ENCODE measurements at places on chromosomes 2 and 18.

- no peak for DNase-seq
These were observed 99.8 kb upstream of the PELI1 start for GRCh38 chr2:64244037-64244416.

DNA sequence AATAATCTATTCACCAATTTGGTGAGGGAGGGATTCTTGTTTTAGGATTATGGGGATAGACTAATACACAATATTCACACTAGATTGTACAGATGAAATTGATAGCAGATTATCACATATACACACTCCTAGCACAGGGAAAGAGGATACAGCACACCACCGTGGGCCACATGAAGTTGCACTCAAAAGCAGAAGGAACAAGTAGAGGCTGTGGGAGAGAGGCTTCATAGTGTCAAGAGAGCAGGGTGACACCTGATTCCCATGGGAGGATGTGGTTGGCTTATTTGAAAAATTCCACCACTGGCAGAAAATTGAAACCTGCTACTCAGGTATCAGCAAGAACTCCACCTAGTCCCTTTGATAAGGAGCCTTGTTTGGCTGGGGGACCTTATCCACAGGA, 395.6 kb downstream of the SPAG16 start:
- DNase-seq: no peak

DNA sequence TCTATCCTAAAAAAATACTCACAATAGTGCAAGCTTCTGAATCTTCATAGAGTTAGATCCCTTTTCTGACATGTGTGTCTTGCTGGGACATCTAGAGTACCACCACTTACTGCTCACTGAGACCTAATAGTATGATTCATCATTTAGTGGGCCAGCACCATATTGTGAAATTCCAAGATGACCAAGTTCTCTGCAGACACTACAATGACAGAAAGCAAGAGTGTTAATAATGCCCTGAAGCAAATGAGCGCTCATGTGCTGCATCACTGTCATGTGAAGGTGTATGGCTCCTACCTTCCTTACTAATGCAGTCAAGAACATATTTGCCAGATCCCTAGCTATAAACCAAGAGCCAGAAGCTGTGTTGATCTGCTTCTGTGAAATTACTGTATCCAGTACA, 606.2 kb upstream of the NXPH2 start:
- no peak for DNase-seq

DNA sequence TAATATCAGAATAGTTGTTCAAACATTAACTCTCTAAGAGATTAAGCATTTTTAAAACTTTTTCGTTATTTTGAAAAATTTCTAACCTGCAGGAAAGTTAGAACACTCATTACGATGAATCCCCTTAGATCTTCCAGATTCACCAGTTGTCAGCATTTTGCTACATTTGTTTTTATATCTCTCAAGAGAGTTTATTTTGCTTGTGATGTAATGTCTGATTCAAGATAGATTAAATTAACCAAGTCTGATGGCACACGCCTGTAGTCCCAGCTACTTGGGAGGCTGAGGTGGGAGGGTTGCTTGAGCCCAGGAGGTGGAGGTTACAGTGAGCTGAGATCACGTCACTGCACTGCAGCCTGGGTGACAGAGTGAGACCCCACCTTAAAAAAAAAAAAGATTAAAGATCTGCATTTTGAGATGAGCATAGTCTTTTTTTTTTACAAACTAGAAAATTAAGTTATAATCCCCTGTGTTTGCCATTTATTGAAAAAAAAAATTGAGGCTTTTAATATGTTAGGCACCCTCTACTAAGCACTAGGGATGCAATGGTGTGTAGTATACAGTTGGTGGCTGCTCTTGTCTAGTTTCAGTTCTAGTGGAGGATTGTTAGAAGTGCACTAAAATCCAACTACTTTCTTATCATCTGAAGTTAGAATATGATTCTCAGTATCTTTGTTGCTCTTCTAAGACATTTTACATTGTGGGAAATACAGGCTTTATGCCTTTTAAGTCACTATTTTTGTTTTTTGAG, 20.9 kb downstream of the RAB10 start:
- no peak for DNase-seq

DNA sequence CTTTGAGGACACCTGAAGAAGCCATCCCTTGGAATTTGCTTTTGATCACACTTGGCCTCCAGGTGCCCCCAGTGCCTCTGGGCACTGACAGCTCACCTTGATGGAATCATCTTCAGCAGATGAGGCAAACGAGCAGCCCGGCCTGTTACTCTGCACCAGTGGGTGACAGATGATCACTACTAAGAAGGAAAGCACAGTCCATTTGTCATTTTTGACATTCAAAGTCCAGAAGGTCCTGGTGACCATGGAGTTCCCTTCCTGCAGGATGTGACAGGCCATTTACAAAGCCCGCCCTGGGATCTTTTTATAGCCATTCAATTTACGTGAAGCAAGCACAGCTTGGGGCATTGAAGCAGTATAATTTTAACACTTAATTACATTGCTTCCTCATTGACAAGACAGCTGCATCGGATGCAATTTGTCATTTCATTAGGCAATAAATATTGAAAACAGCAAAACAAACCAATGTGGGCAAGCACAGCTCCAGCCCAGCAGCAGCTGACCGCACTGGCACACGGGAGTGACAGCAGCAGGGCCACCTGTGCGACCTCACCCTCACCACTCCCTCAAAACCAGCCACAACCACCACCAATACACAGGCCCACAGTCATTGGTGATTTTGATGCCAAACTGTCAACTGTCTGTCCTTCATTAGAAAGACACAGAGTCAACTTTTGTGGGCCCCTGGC, 76.0 kb upstream of the SLC66A3 start:
- DNase-seq: no peak

GRCh38 chr18:63775166-63775730, at the start of gene SERPINB7:
Gene SERPINB7 (plus strand): TSS chr18:63775418. CDS start chr18:63782373, 6,955 bp downstream.
- DNase-seq: no peak

DNA sequence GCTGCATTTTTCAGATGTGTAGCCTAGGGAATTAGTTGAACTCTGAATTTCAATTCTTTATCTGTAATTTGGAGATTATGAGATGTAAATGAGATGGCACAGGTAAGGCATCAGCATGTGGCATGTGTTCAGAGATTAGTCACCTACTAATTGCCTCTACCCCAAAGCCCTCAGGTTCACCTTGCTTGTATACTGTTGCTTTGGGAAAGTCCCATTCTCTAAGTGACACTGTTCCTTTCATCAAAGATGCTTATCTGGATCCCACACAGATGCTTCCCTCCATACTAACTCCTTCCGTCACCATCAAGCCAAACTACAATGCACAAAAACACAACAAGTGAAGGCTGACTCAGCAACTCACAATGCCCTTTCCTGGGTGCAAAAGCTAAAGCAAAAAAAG, 143.7 kb downstream of the LRATD1 start:
- DNase-seq: no peak
